T-helper 2 cell treated with Interferon-gamma antibody and Interleukin-4, amounts not matched to agents 5 μg/mL and 100 μg/mL, for 36 hours (primary cell): ENCODE measurements at places on chromosomes 2 and 18.

GRCh38 chr2:28362991-28363521 is 29.6 kb upstream of the FOSL2 start:
- no peak overlapping the region for H3K4me3 ChIP-seq
- peaks cover 74% of the 10 kb centered on the region for H3K4me1 ChIP-seq
- peaks cover 2% of the 10 kb centered on the region for H3K27me3 ChIP-seq
- no peak overlapping the region for H3K27ac ChIP-seq
- no peaks in the 10 kb centered on the region for H3K36me3 ChIP-seq

DNA sequence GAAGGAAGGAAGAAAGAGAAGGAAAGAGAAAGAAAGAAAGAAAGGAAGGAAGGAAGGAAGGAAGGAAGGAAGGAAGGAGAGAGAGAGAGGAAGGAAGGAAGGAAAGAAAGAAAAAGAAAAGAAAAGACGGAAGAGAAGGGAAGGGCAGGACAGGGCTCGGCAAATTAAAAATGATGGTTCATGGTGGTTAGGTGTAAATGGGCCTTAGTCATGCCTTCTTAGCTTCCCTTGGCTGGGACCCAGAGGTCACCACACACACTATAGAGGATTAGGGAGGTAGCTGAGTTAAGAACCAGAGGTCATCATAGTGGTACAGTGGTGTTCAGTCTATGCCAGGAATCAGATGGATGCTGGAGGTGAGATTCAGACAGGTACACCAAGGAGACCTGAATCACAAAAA is 9.3 kb upstream of the ATL2 start:
- no peak overlapping the region for H3K27ac ChIP-seq
- peaks cover 32% of the 10 kb centered on the region for H3K4me1 ChIP-seq
- H3K27me3 ChIP-seq = peaks cover 14% of the 10 kb centered on the region

GRCh38 chr2:98895221-98895620 is 40.8 kb downstream of the CRACDL start:
- no peaks in the 10 kb centered on the region for H3K4me1 ChIP-seq
- peaks cover 10% of the 10 kb centered on the region for H3K27me3 ChIP-seq
- no peak for DNase-seq
- H3K36me3 ChIP-seq = no peaks in the 10 kb centered on the region

DNA sequence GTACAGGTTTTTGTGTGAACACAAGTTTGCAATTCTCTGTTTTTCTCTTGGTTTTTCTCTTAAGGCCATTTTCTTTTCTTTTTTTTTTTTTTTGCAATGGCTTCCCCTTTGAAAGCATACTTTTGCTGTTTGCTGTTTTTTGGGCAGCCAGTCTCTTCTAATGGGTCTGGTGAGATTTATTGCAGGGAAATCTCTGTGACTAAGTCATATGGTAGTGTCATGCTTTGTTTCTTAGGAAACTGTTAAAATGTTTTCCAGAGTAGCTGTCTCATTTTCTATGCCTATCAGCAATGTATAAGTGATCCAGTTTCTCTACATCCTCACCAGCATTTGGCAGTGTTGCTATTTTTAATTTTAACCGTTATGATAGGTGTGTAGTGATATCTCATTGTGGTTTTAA is 27.9 kb upstream of the CDCA7 start:
- no peak overlapping the region for H3K4me3 ChIP-seq
- no peak for DNase-seq
- no peaks in the 10 kb centered on the region for H3K4me1 ChIP-seq
- no peaks in the 10 kb centered on the region for H3K36me3 ChIP-seq
- no peak overlapping the region for H3K27ac ChIP-seq

DNA sequence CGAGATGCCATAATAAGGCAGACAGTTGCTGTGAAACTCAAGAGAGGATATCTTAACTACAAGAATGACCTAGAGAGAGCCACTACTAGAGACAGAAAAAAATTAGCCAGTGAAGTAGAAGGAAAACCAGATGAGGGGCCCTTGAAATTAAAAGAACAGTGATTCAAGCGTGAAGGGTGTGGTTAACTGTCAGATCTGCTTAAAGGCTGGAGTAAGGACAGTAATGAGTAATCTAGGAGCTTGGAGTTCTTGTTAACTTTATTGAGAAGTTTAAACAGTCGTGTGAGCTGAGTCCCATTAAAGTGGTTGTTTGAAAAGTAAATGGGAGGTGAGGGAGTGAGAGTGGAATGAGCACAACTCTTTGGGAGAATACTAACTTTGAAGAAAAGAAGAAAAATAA is 21.3 kb downstream of the PIGN start:
- DNase-seq = no peak
- H3K4me3 ChIP-seq = no peak overlapping the region
- H3K27me3 ChIP-seq = no peaks in the 10 kb centered on the region
- H3K36me3 ChIP-seq = peaks cover 13% of the 10 kb centered on the region

DNA sequence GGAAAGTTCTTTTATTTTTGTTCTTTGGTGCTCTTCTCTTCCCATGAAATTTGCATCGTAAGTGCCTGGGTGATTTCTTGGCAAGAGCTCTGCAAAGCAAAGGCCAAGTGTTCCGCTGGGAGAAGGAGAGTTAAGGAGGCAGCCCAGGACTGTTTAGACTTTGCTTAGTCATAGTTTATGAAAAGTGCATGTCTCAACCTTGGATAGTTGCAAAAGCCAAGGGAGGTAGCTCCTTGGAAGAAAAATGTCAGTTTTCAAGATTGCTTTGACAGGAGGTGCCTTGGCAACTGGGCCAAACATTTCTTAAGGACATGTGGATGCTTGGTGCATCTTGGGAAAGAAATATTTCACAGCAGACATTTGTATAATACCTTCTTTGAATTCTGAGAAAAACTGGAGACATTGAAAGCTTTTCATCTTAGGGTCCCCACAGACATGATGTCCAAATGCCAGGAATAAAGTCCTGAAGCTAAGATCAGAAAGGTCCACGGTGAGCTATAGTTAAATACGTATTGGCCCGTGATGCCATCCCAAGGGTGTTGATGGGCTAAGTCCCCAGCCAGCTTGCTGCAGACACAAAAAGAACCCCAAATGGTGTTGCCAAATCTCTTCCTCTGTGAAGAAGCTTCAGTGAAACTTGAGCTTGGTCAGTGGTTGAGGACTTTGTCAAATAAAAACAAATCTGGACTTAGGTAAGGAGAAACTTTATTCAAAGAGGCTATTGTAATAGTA is 96.3 kb upstream of the THUMPD2 start:
- H3K4me3 ChIP-seq = no peak overlapping the region
- no peak overlapping the region for H3K27ac ChIP-seq
- H3K27me3 ChIP-seq = no peaks in the 10 kb centered on the region
- no peak for DNase-seq
- no peaks in the 10 kb centered on the region for H3K4me1 ChIP-seq

GRCh38 chr2:20579866-20580265 is 71.0 kb downstream of the HS1BP3 start:
- H3K27me3 ChIP-seq = no peaks in the 10 kb centered on the region
- no peak for DNase-seq
- H3K4me1 ChIP-seq = peaks cover 24% of the 10 kb centered on the region
- peaks cover 10% of the 10 kb centered on the region for H3K36me3 ChIP-seq
- H3K4me3 ChIP-seq = no peak overlapping the region
